Tongue (tissue), 3 donors: ENCODE measurements at places on chromosomes 5 and 9.

DNA sequence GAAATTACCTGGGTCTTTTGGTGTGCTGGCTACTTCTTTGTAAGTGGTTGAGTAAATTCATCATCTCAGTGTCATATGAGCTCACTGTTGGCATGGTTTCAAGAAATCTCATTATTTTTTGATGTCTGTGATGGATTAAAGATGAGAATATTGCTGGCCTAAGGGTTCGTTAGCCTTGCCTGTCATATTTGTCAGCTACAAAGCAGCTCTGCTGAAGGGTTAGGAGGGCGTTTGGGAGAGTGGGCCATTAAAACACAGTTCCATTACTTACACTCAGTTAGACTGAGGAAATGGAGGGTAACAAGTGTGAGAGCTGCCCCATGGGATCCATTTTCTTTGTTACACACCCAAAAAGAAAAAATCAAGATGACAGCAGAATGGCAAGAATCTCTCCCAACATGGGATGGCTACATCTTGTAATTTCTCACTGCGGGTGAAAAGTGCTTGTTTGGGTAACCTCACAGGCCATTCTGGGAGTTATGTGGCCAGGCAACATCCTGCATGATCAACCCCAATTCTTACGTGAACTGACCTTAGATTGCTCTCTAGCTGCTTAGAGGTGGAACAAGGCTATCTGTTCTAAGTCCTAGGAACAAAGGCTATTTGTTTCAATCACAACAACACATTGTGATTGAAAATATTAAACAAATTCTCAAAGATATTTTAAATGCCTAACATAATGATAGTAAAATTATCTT, 609.5 kb upstream of the RGMB start:
- DNase-seq, result no peak

DNA sequence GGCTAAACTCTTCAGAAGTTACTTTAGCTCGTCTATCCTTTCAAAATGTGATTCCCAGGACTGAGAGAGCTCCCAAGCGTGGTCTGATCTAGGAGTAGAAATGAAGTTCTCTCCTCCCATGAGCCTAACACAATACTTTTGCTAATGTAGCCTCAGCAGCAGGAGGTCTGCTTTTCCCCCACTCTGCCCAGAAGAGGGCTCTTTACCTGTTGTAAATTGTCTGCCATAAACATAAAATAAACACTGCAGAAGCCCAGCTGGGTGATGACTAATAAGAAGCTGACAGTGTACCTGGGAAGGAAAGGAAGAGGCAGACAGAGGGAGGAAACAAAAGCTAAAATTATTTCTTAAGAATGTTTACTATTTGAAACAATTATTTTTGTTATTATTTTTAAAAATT, 15.4 kb downstream of the SLC36A3 start:
- no peak for DNase-seq

DNA sequence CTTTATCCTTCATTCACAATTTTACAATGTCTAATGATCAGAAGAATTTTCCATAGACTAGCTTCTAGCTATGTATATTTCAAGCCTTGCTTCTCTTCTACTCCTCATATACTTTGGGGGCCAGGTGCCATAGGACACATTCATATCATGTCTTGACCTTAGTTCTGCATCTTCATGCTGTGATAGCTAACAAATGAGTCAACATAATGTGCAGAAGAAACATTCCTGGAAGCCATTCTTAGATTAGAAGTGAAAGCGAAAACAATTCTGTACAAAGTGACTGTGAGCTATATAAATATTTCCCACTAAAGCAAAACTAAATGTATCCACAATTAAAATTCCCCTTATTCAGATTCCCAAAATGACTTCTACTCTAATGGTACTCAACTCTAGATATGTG, 320.2 kb upstream of the NREP start:
- DNase-seq, result no peak

DNA sequence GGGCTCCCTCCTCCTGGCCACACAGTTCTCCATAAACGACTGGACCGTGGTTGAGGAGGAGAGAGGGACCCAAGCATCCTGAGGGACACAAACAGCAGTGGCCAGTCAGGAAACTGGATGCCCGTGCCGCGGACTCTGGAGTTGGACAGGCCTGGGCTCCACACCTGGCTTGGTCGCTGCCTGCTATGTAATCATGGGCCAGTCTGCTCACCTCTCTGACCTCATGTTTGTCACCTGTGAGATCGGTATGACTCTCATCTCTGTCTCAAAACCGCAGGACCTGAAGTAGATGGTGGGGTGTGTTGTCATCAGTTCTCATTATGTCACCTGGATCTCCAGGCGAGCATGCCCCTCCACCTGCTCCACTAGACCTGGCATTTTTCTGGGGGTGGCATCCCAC, 14.5 kb downstream of the CXXC5 start:
- no peak for DNase-seq

GRCh38 chr5:1007221-1007680, 1.4 kb upstream of the NKD2 start:
- no peak for DNase-seq

DNA sequence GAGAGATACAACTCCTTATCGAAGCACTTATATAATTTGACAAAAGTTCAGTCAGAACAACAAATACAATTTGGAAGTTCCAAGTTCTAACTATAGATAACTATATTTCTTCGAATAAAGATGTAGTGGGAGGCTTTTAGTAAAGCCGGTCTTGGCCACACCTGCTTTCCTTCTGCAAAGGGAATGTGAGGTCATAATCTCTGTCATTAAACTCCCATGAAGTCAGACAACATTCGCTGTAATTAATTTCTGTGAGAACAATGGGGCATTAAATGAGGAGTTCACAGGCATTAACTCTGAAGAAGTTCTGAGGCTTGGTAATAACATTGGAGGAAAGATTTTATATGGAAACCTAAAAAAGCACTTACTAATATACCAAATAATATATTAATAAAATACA, 67.5 kb downstream of the MCTP1 start:
- DNase-seq, result no peak

DNA sequence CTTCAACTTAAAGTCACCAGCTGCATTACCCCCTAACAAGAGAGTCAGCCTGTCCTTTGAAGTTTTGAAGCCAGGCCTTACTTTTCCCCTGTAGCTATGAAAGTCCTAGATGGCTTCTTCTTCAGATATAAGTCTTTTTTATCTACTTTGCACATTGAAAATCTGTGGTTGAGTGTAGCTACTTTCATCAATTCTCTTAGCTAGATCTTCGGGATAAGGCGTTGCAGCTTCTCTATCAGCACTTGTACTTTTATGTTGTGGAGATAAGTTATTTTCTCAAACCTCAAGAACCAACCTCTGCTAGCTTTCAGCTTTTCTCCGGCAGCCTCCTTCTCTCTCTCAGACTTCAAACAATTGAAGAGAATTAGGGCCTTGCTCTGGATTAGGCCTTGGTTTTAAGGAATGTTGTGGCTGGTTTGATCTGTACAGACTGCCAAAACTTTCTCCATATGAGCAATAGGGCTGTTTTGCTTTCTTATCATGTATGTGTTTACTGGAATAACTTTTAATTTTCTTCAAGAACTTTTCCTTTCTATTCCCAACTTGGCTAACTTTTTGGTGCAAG, 21.6 kb downstream of the CATSPER3 start:
- DNase-seq, result no peak

- no peak for DNase-seq
Measured at GRCh38 chr5:126099077-126099476, 324.1 kb upstream of the GRAMD2B start.
